H4 (cell line): ENCODE measurements at places on chromosomes 5 and 9. TPM values are rescaled to one million over a fixed set of nuclear protein-coding genes. Genes with fewer than 3 reads are reported as not detected.

SPEF2 gene
- 5.0 and 7.8 TPM in 2 replicates for total RNA-seq

TPD52L3 gene
- total RNA-seq: not detected in 2 replicates

OGN gene
- not detected in 2 replicates for total RNA-seq

C5 gene
- 3.6 and 4.5 TPM in 2 replicates for total RNA-seq

IL13 gene
- not detected in 2 replicates for total RNA-seq

SYK gene
- 0.76 and 0.99 TPM in 2 replicates for total RNA-seq

ENTPD2 gene
- total RNA-seq: not detected in 2 replicates

GRCh38 chr5:66720780-66721179, 124.6 kb downstream of the MAST4 start:
- no peak for DNase-seq

DNA sequence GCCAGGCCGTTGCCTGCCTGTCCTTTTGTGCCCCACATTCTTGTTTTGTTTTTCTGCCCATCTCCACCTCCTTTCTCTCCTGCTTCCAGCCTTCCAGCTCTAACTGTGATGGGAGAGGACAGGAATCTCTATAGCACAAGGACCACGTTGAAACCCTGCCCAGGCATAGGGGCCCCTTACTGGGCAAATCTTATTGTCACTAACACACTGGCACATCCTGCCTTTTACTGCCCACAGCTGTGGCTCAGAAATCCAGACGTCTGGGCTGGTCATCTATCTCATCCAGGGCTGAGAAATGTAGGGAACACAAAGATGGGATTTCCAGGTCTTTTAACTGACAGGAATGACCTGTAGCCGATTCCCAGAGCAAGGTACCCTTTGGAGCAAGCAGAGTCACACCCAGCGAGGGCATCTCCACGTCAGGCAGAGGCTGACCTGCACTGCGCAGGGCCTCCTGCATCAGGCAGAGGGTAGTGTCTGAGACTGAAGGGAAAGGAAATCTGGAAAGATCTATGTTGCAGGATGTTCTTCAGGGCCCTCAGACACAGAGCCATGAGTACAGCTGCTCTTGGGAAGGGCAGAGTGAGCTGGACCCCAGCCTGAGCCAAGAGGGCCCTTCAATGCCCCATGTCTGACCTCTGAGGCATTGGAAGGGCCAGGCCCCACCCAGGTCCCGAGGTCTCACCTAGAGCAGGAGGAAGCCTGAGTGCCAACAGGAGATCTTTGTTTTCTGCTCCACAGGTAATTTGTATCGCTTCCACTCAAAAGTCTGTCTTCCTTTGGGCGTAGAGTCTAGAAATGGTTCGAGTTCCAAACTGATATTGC, 278.8 kb downstream of the FSTL4 start:
- no peak for DNase-seq

DNA sequence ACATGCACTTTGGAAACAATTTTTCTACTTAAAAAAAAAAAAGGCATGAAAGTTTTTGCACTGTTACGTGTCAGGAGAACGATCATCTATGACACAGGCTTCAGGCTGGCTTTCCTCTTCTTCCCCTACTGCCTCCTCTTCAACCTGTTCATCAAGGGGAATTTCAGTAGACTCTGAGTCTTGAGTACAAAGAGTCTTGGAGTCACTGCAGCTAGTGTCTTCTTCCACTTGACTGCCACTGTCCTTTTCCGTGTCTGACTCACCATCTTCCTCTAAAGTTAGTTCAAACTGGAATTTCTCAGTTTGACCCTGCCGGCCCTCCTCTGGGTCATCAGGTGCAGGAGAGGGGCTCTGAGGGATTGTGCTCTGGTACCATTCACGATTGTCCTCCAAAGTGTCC, 391.7 kb downstream of the RAB3C start:
- no peak for DNase-seq

DNA sequence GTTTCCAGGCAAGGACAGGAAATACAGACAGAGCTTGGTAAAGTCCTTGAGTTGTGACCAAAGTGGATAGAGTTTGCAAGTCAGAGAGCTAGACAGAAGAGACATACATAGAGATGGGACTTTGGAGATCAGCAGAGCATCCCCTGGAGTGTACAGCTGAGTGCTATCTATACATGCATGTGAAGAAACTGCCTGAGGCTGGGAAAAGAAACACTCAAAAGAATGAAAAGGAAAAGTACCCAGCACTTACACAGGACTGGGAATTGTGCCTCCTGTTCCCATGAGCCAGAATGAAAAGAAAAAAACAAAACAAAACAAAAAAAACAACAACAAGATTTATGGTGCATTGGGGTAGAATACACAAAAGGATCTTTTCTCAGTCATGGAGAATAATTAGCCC, 606.4 kb downstream of the ZNF608 start:
- DNase-seq: no peak

DNA sequence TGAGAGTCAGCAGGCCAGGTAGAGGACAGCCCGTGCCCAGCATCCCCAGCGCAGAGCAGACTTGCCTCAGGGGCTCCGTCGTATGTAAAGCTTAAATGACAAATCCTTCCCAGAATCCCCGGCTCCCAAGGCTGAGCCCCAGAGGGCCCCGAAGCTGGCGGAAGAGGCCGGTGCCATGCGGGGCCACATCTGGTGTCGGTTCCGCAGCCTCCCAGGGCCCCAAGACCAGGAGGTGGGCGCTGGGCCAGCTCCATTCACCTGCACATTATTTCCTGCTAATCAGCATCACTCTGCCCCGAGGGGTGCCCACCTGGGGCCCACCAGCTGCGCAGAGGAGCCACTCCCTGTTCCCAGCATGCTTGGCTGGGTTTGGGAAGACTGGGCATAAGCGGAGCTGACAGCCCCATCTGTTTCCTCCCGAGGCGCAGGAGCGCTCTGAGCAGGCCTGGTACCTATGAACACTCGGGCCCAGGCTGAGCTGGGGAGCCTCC, 124.0 kb upstream of the PPP1R26 start:
- DNase-seq: no peak

DNA sequence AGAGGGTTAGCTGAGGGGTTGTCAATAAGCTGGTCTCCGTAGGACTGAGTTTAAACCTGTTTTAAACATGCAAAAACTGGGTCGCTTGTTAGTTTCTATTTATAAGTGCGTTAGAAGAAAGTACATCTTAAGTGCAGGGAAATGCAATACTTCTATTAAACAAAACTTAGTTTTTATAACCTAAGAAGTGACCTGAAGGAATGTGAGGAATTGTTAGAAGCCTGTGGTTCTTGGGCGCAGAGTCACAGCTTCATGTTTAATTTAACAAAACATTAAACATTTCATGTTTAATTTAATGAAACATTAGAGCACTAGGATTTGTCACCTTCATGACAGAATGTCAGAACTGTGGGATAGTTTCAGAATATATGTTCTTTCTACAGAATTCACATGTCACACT, 469.2 kb upstream of the WWC1 start:
- DNase-seq: no peak

DNA sequence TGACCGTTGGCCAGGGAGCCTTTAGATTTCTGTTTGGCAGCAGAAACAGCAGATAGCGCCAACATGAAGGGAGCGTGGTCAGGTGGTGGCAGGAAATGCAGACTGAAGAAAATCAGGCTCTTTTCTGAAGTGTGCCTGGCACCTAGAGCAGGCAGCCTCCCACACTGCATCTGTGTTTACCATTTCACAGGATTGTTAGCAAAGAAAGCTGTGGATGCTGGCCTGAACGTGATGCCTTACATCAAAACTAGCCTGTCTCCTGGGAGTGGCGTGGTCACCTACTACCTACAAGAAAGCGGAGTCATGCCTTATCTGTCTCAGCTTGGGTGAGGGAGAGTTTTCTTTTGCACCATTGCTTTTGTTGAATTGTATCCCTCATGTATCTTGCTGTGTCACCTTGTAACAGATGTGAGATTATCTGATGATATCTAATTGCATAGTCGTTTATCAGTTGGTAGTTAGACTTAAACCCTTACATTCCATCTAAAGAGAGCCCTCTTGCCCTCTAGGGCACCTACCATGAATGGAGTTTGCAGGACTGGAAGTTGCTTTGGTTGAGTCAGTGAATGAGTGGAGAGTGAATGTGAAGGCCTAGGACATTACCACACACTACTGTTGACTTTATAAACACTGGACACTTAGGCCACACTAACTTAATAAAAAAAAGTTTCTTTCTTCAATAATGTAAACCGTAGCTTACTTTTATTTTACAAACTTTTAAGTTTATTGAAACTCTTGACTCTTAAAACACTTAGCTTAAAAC, 42.8 kb downstream of the ACO1 start:
- DNase-seq: peak; percentile 45

GRCh38 chr9:128333451-128333869, 6.9 kb upstream of the SLC27A4 start:
- DNase-seq: no peak

GRCh38 chr5:143108498-143109128, 294.9 kb downstream of the NR3C1 start:
- no peak for DNase-seq

GRCh38 chr5:113446358-113446927, 11.7 kb upstream of the TSSK1B start:
- DNase-seq: no peak

DNA sequence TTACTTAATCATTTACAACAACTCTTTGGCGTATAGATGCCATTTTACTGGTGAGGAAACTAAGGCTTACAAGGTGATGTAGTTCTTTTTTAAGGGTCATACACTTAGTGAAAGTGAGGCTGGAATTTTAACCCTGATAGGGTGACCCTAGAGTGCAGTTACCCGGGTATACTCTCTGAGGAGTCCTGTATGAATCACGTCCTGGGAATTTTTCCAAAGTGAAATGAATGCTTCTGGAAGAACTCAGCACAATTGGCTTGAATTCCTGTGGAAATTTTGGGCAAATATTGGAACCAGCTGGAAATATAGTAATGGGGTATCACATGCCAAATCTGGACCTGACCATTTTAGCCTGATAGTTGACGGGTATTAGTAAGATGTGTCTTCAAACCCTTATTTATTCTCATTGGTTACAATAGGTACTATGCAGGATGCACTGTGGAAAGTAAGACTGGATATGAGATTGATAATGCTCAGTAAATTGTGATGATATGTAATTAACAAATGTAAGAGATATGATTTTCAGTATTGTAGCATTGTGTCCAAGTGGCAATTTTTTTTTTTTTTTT, 14.8 kb downstream of the SUB1 start:
- DNase-seq: peak; percentile 15

DNA sequence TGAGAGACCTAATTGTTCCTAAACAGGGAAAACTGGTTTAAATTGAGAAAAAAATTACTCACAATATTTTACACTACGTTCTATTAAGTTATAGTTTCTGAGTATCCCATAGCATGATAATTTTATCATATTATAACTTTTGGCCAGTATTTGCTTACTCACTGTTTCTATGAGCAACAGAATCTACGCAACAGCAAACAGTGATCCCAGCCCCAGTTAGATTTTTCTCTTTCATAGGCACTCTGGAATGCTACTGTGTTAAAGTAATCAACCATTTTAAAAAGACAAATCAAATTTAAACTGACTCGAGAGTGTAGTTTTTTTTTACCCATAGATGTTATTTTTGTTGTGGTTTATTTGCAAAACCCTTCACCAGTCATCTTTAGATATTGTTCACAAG, 107.2 kb downstream of the XRCC4 start:
- DNase-seq: no peak

- no peak for DNase-seq
Observed at GRCh38 chr5:86125731-86126601, 491.8 kb upstream of the COX7C start.

- DNase-seq: no peak
Observed at GRCh38 chr5:66906021-66906420, 290.6 kb downstream of the CD180 start.

GRCh38 chr9:95130484-95130883, 187.0 kb downstream of the FANCC start:
- no peak for DNase-seq

GRCh38 chr5:104199771-104200170, 637.2 kb upstream of the NUDT12 start:
- DNase-seq: no peak

DNA sequence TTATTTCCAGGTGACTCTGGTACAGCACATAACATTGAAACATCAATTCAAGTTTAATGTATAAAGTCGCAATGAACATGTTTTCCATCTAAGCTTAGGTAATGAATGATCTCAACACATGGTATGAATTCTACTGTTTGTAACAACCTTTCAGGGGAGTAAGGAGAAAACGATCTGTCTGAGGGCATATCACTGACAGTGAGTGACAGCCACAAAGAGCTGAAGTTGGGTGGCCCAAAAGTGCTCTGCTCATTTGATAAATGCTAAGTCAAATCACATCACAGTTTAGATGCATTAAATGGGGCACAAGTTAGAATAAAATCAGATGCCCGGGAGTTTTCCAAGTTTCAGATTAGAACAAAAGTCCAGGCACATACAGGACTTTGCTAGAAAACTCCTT, 1.2 kb downstream of the FANCC start:
- DNase-seq: no peak

DNA sequence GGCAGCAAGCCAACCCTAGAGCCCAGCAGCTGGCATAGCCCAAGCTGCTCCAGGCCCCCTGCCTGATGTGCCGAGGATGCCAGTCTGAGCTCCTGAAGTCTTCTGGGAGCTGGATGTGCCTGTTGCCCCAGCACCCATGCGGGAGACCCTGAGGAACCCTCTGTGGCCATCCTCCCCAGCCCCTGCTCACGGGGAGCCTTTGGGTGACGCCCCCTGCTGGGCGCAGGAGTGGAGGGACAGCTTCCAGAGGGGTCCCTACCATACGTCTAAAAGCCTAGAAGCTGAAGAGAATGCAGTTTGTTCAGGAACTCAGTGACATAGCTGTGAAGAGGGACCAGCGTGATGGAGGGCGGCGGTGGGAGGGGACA, 33.1 kb upstream of the MVB12B start:
- no peak for DNase-seq

DNA sequence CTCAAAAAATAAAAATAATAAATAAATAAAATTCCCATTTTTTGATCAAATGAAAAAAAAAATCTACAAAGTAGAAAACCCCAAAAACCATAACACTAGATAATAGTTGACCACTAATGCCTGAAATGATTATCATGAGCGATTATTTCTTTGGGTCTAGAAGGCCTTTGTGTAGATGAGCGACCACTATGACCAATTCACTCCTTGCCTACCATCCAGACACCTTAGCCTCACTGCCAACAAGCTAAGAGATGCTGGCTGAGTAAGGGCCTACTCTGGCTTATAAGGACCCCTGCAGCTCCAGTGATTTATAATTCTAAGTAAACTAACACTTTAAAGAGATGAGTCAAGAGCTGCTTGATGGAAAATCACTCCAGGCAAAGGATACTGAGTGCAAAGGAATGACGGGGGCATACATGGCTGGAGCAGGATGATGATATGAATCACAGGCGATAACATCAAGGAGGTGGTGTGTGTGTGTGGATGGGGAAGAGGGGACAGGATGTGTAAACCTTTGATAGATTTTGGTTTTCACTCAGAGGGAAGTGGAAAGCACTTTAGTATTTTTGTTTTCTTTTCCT, 4.8 kb upstream of the F2RL1 start:
- peak; percentile 83 for DNase-seq

DNA sequence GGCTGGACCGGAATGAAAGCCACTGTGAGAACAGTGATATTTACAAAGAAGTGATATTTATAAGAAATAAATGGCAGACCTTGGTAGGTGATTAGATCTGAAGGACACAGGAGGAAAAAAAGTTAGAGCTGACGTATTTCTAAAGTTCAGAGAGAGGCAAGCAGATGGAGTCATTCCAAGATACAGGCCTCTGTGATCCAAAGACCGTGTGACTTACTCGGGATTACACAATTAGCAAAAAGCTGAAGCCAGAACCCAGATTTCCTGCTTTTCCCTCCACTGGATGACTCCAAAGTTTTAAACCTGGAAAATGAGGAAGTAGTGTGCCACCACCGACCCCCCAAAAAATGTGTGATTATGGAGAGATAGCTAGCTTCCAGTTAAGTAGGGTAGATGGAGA, 3.1 kb upstream of the DOCK8 start:
- DNase-seq: no peak

GRCh38 chr5:179263391-179264052, 81.7 kb downstream of the ADAMTS2 start:
- no peak for DNase-seq
